Upper lobe of right lung (tissue), 1 donor: ENCODE measurements at places on chromosomes 5 and 9. TPM values are rescaled to one million over a fixed set of nuclear protein-coding genes. Genes with fewer than 3 reads are reported as not detected.

DNA sequence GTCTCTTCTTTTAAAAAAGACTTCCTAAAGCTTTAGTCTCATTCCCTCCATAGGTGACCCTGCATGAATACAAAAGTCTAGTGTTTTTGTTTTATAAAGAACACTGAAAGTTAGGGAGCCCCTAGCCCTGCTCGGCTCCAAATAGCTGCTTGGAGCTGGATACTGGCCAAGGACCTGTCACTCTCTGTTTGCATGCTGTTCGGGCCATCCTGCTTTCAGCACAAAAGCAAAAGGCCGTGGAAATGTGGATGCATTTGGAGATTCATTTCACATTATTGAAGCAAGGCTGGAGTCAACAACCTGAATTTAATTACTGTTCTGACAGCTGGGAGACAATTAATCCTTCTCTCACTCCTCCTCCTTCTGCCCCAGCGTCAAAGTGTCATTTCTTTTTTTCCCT lies 151.7 kb upstream of the NMUR2 start:
- no peak for DNase-seq

GRCh38 chr9:97575673-97576200 lies 57.4 kb downstream of the TSTD2 start:
- peak; percentile 10 for DNase-seq

DNA sequence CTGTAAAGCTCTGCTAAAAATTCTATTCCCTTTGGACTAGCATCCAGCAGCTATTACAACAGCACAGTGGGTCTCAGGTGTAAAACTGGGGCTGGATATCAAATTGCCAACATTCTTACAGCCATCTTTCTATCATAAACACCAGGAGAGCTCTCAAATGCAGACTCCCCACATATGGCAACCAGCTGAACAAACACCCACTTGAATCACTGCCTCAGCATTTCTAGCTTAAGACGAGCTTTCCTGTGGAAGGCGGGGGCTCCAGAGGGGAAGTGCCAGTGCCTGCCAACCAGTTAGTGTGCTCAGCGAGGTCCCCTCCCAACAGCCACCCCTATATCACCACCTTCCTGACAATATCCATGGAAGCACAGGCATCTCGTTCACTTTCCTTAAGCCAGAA lies 62.2 kb downstream of the IPPK start:
- no peak for DNase-seq

DNA sequence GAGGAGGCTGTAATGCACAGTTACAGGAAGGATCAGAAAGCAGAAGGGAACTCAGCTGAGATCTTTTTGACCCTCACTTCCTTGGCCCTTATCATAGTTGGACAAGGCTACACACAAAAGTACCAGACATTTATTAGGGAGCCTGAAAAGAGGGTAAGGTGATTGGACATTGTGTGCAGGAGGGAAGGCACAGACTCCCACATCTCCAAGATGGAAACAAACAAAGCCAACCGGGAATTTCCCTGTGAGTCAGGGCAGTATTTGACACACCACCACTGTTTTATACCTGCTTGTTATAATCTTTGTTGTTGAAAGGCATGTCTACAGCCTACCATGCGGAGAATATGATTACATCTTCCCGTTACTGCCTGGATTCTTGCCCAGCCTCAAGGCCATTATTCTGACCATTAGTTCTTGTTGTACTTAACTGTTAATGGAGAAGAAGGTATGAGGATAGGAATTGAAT lies 3.0 kb upstream of the CCNG1 start:
- no peak for DNase-seq

GRCh38 chr9:126860757-126861466 lies 473 bp downstream of the ZBTB34 start:
- peak; percentile 78 for DNase-seq

GRCh38 chr9:118561051-118561450 lies 808.2 kb downstream of the BRINP1 start:
- no peak for DNase-seq

DNA sequence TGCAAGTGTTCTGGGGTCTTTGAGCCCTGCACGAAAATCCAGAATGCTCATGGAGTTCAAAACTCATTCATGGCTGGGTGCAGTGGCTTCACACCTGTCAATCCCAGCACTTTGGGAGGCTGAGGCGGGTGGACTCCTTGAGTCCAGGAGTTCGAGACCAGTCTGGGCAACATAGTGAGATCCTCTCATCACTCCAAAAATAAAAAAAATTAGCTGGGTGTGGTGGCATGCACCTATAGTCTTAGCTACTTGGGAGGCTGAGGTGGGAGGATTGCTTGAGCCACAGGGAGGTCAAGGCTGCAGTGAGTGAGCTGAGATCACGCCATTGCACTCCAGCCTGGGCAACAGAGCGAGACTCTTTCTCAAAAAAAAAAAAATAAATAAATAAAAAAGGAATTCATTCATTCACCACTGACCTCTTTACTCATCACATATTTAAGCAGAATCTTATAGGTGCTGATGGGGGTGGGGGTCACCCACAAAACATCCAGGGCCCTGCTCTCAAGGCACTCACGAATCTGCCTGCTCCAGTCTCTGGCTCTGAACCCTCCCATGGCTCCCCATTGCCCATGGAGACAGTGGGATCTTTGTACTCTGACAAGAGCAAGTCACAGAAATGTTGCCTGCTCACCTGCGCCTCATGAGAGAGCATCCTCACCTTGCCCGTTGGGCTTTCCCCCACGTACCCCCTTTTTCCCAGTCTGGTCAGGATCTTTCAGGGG lies 76.7 kb upstream of the IER5L start:
- DNase-seq: peak; percentile 8

DNA sequence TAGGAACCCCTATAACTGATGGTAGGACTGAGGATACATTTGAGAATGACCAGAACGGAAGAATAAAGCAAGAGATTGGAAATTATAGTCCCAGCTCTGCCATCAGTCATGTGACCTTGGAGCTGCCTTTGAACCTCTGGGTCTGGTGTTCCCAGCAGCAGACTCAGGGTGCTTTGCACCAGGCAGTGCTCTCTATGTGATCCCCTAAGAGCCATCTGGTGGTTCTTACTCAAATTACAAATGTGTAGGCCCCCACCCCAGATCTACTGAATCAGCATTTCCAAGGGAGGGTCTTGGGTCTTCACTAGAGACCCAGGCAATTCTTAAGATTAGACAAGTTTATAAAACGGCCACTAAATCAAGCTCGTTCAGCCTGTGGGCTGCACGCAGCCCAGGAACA lies 40.2 kb upstream of the PRDM12 start:
- DNase-seq: no peak

GRCh38 chr9:128341435-128341849 lies 1.1 kb downstream of the SLC27A4 start:
- DNase-seq: no peak

DNA sequence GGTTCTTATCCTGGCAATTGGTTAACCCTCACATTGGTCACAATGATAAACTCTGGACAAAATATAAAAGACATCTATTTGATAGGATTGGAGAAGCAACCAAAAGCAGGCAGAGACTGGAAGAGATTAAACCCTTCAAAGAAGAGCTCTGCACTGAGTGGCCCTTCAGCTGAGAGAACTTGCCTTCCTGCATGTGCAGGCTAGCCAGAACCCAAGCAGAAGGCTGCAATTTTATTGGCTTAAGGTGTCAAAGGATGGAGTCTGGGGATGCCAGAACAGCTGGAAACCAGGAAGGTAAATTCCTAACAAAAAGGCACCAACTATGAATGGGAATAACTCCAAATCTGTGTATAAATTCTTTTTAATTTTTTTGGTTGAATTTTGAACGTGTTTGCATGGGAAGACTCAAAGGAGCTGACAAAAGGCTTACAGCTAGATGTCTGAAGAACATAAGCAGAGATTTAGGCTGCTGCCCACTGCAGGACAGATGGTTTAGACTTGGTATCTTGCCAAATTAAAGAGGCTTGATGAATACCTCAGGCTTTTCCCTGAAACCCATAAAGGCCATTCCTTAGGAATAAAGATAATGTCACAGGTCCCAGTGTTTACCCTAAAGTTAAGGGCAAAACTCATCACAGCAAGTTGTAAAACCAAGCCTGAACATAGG lies 66.3 kb downstream of the NR2F1 start:
- DNase-seq: no peak

DNA sequence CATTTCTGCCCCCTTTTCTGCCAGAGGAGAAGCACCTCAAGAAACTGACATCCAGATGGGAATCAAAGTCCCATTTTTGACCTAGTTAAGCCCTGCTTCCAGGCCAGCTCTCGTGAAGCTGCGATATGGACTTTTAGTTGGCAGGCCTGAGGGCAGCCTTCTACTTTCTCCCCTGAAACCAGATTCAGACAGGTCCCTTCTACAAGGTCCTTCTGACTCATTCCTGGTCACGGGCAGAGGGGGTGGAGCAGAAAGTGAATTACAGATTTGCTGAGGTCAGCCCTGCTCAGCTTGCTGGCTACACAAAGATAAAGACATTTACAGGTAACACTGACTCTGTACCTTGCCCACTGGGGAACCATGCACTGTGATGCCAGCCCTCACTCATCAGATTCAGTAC lies 52.8 kb upstream of the TUT7 start:
- DNase-seq: no peak

GRCh38 chr5:72815580-72816283 lies 729 bp upstream of the TNPO1 start:
- no peak for DNase-seq

GRCh38 chr9:88521308-88521707 lies 13.7 kb upstream of the NXNL2 start:
- no peak for DNase-seq

The FAM78A gene
- total RNA-seq: 14.8 TPM

The GCNT1 gene
- total RNA-seq: 8.5 TPM

The DMRT2 gene
- total RNA-seq: 0.46 TPM

The GKAP1 gene
- total RNA-seq: 5.4 TPM

The SLC25A25 gene
- 34.7 TPM for total RNA-seq

The TPPP gene
- 16.1 TPM for total RNA-seq

The ZFP2 gene
- total RNA-seq: 2.1 TPM

The MUSK gene
- total RNA-seq: 3.7 TPM

The TMED9 gene
- 133 TPM for total RNA-seq

The C8G gene
- total RNA-seq: 1.1 TPM

The RANBP6 gene
- total RNA-seq: 14.8 TPM

The TIGD6 gene
- 4.0 TPM for total RNA-seq
